Mesenchymal stem cell (in vitro differentiated cells and primary cell): ENCODE measurements at places on chromosomes 16 and 17.
A peak's percentile ranks its signal among the peaks of the same experiment; 100 is the strongest.

DNA sequence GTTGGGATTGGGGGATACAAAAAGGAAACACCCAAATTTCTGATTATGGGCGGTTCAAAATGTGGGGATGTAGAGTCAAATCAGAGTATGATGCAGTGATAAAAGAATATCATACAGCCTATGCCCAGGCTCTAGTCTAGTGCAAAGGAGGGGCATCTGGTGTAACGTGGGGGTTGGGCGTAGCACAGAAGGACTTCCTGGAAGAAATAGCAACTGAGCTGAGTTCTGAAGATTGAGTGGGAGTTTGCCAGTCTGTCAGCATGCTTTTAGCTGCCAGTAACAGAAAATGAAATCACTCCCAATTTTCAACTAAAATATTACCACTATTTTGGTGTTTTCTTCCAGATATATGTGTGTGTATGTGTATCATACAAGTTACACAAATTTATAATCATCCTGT lies 196.9 kb downstream of the SPECC1 start:
- H3K4me1 ChIP-seq: peaks cover 20% of the 10 kb centered on the region
- peak; percentile 54 for DNase-seq
- H3K36me3 ChIP-seq: no peaks in the 10 kb centered on the region
- H3K27ac ChIP-seq: peak overlapping the region; percentile 82
- no peaks in the 10 kb centered on the region for H3K27me3 ChIP-seq

- H3K27me3 ChIP-seq: no peaks in the 10 kb centered on the region
- DNase-seq: no peak
- H3K4me3 ChIP-seq: no peak overlapping the region
- H3K27ac ChIP-seq: no peak overlapping the region
Observed at GRCh38 chr16:7031031-7031430, 301.6 kb upstream of the RBFOX1 start.

DNA sequence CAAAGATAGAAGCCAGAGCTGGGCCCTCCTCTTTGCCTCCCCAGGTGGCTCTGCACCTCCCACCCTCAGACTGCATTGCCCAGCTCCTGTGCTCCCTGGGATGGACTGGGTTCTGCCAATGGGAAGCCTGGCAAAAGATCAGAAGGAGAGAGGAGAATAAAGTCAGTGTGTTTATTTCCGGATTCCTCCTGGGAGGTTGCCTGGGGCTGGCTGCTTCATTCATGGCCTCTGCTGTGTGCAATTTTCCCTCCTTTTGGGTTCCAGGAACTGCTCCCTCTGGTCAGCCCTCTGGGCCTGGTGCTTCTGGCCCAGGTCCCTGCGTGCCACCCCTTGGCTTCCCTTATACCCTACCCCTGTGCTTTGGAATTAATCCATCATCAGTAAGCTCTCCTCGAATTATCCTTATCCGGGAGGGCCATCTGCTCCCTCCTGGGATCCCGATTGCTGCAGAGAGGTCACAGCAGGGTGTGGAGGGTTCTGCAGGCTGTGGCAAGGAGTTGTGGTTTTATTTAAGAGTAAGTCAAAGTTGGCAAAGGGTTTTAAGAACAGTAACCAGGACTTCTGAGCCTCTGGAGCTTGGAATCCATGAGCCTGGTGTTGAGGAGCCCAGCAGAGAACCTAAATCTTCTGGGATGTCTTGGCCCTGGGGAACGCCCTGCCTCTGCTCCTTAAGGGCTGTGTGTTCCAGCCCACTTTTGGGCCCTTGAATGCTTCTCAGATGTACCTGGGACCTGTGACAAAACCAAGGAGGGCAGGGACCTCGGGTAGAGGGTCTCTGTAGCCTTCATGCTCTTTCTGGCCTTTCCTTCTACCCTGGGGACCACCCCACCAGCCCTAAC lies 8.2 kb upstream of the MMP2 start:
- H3K27ac ChIP-seq: peak overlapping the region; percentile 90
- no peaks in the 10 kb centered on the region for H3K36me3 ChIP-seq
- no peak overlapping the region for H3K4me3 ChIP-seq
- no peaks in the 10 kb centered on the region for H3K27me3 ChIP-seq
- peaks cover 13% of the 10 kb centered on the region for H3K4me1 ChIP-seq
- DNase-seq: peak; percentile 32

DNA sequence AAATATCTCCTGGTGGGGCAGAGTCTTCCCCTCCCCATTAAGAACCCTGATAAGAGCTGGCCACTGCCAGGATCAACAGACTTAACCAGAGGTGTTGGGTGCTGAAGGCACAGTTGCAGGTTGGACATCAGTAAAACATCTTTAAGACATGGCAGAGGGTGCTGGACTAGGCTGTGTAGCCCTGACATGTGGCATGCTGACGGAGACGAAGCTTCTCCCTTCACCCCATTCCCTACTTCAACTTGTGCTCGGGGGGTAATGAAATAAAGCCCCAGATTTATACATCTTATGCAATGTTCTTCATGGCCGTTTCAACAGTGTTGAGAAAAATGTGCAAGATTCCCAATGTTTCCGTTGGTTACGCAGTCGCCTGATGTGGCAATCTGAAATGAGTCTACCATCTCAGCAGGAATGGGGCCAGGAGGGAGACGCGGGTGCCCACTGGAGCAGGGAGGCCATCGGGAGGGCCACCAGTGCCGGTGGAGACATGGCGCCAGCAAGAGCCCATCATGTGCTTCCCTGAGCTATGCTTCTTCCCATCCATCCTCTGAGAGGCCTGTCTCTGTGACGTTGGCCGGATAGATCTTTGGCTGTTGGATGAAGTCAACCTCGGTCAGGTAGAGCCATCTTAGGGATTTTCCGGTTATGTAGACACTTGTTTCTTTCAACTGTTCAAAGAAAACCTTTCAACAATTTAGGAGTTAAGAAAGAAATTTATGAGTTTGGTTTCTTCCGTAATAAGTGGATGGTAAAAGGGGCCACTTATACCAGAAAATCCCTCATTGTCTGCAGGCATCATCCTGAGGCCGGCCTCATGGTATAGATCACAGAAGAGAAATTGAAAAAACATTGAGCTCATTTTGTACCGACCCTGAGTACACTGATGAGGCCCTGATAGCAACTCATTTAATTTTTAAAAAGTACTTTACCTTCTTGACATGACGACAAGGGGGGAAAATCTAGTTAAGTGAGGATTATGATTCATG lies 6.4 kb downstream of the IRF8 start:
- DNase-seq: no peak
- H3K4me3 ChIP-seq: no peak overlapping the region
- H3K27ac ChIP-seq: no peak overlapping the region
- peaks cover 2% of the 10 kb centered on the region for H3K4me1 ChIP-seq

- H3K27me3 ChIP-seq: no peaks in the 10 kb centered on the region
- no peak for DNase-seq
- H3K27ac ChIP-seq: no peak overlapping the region
- peaks cover 22% of the 10 kb centered on the region for H3K4me1 ChIP-seq
- H3K4me3 ChIP-seq: peak overlapping the region; percentile 0
Observed at GRCh38 chr16:87493608-87494280, 920 bp upstream of the ZCCHC14 start.

DNA sequence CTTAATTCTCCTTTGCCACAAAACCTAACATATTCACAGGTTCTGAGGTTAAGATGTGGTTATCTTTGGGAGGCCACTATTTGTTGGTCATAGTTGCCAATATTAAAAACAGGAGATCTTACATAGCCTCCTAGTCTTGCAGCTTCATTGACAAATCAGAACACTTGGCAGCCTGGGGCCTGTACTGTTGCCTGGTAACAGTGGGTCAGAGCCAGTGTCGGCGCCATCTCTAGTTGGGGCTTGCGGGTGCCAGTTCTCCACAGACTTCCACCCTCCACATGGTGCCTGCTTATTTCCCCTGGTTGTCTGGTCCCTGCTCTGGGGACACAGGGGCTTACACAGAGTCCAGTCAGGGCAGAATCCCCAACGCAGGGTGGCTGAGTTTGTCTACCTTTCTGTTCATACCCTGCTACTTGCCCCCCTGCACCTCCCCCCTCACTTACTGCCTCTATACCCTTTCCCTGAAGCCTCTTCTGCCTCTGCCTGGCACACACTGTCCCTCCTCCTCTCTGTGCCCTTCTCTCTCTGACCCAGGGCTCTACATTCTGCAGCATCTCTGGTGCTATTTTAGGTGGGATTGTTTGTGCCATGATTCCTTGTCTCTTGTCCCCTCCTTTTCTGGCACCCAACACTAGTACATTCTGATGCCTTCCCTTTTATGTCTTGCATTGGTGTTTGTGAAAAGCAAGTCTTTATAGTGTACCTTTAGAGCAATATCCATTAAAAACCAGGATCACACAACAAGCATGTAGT lies 13.4 kb downstream of the EPN2 start:
- peak overlapping the region; percentile 15 for H3K4me3 ChIP-seq
- no peak for DNase-seq
- H3K36me3 ChIP-seq: no peaks in the 10 kb centered on the region
- peaks cover 24% of the 10 kb centered on the region for H3K4me1 ChIP-seq

GRCh38 chr17:79794659-79795511 lies 2.0 kb downstream of the CBX8 start:
- no peaks in the 10 kb centered on the region for H3K36me3 ChIP-seq
- H3K27ac ChIP-seq: no peak overlapping the region
- no peak for DNase-seq
- no peak overlapping the region for H3K4me3 ChIP-seq
- peaks cover 49% of the 10 kb centered on the region for H3K4me1 ChIP-seq

DNA sequence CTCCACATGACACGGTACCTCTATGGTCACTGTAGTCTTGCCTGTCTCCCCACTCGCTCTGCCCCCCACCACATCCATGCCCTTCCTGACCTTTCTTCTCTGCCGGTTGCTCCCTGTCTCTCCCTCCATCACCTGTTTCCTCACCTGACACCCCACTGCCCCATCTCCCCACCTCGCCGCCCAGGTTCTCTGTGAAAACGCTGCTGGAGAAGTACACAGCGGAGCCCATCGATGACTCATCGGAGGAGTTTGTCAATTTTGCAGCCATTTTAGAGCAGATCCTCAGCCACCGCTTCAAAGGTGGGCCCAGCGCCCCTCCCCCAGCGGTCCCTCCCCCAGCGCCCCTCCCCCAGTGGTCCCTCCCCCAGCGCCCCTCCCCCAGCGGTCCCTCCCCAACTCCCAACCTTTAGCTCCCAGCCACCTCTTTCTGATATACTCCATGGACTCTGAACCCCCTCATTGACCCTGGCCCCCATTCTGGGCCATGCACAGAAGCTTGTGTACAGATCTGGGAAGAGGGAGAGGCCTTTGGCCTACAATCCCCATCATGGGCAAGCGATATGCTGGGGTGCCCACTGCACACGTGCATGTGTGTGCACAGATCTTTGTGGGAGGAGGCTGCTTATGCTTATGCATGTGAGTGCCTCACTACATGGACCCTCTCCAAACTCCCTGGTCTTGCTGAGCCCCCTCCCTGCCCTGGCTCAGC lies 4.1 kb downstream of the RUNDC3A start:
- no peak for DNase-seq
- peaks cover 78% of the 10 kb centered on the region for H3K27me3 ChIP-seq
- no peaks in the 10 kb centered on the region for H3K36me3 ChIP-seq
- no peak overlapping the region for H3K27ac ChIP-seq

DNA sequence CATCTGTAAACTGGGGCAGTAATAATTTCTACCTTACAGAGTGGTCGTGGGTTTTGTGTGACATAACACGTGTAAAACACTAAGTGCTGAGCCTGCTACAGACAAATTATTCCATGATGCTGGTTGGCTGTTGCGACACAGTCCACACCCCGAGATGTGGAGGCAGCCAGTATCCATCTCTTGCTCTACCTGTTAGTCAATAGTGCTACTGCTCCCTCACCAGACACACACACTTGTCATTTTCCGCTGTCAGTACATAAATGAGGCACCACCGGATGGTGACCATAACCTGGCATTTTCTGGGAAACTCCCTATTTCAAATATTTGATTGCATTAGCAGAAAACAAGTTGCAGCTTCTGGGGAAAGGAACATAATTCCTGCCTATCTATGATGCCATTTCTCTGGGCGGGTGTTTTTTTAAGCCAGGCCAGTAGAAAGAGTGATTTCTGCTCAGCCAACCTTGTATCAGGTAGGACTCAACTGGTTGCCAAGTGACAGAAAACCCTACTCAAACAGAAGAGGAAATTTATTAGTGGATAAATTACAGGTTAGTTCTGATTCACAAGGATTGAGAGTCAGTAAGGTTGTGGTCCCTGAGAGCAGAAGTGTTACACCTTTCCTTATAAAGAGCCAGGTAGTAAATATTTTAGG lies 24.1 kb downstream of the DNAJA2 start:
- DNase-seq: peak; percentile 7
- no peaks in the 10 kb centered on the region for H3K27me3 ChIP-seq
- no peaks in the 10 kb centered on the region for H3K4me1 ChIP-seq
- no peak overlapping the region for H3K4me3 ChIP-seq
- H3K27ac ChIP-seq: no peak overlapping the region

DNA sequence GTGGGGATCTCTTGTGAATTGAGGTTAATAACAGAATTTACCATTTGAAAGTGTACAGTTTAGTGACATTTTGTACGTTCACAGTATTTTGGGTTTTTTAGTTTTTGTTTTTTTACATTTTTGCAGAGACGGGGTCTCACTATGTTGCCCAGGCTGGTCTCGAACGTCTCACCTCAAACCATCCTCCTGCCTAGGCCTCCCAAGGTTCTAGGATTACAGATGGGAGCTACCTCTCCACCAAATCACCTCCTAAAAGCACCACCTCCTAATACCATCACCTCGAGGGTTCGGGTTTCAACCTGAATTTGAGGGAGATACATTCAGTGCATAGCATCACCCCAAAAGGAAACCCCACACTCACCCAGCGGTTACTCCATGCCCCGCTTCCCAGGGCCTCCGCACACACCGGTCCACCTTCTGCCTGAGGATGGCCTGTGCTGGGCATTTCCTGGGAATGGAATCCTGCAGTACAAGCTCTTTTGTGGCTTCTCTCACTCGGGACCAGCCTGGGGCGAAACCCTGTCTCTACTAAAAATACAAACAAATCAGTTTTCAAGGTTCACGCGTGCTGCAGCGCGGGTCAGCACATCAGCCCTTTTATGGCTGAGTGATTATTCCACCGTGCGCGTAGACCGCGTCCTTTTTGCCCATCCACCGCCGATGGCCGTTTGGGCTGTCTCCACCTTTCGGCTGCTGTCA lies 182.7 kb upstream of the CIBAR2 start:
- peaks cover 30% of the 10 kb centered on the region for H3K4me1 ChIP-seq
- no peak overlapping the region for H3K27ac ChIP-seq
- H3K36me3 ChIP-seq: peaks cover 12% of the 10 kb centered on the region
- no peaks in the 10 kb centered on the region for H3K27me3 ChIP-seq
- no peak for DNase-seq
- no peak overlapping the region for H3K4me3 ChIP-seq
